ENCODE measurements at places on chromosomes 1 and 21.

- DNase-seq = no peak
These were observed 16.1 kb upstream of the ARF1 start for GRCh38 chr1:228066416-228066815.

DNA sequence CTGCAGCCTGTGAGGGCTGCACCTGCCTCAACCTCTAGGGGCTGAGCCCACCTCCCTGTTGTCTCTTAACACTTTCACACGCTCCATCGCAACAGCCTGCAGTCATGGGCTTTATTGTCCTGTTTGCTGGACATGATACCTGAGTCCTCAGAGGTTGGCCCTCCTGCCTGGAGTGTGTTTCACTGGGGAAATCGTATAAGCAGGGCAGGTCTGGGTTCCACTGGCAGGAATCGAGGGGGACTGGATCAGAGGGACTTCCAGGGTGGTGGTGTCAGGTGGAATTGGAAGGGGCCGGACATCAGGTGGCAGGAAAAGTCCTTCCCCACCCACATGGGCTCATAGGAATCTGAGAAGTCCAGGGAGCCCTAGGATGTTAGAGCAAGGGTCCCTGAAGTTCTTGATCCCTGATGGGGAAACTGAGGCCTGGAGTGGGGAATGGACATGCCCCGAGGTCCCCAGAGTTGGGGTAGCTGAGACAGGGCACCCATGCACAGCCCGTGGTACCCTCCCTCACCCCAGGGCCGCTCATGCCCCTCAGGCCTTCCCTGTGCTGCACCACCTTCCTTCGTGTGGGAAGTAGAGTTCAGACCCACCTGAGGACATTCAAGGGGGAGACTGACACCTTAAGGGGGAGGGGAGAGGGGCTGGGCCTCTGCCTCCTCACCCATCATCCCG is 66.6 kb downstream of the PIK3CD start:
- no peak for DNase-seq

DNA sequence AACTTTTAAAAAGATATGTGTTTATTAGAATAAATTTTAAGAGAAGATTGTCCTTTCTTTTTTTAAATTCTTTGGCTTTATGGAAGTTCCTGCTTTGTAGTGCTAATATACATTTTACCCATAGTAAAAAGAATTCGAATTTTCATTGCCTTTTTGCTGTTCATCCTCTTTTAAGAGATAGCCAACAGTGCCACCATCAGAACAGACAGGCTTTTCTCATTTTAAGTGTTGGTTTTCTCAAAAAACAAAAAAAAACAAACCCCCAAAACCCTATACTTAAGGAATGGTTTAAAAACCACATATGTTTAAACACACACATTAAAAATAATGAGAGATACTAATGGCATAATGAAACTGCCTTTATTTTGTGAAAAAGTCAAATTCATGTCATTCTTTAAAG is 118.8 kb downstream of the NEK7 start:
- DNase-seq = no peak

- DNase-seq = no peak
These were observed 348.7 kb upstream of the AJAP1 start for GRCh38 chr1:4305526-4306301.

DNA sequence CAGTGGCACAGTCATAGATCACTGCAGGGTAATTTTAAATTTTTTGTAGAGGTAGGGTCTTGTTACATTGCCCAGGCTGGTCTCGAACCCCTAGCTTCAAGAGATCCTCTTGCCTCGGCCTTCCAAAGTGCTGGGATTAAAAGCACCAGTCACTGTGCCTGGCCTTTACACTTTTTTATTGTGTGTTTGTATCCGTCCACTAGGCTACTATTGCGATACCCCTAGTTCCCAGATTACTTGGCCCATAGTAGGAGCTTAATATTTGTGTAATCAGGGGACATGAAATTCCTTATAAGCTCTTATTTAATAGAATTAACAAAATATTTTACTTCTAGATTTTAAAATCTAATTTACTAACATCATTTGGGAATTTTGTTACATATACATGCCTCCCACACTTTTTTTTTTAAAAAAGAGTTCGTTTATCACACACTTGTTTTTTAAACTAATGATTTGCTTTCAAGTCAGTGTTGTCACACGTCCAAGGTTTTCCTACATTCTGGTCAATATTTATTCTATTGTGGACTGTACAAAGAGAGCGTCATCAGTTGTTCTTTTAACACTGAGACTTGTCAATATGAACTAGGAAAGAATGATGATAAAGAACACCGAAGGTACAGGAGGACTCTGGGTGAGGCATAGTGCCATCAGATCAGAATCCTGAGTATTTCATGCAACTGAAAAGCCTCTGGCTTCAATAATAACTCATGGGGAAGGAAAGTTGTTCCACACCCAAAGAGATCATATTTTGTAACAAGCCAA is 63.7 kb downstream of the LEPR start:
- no peak for DNase-seq

DNA sequence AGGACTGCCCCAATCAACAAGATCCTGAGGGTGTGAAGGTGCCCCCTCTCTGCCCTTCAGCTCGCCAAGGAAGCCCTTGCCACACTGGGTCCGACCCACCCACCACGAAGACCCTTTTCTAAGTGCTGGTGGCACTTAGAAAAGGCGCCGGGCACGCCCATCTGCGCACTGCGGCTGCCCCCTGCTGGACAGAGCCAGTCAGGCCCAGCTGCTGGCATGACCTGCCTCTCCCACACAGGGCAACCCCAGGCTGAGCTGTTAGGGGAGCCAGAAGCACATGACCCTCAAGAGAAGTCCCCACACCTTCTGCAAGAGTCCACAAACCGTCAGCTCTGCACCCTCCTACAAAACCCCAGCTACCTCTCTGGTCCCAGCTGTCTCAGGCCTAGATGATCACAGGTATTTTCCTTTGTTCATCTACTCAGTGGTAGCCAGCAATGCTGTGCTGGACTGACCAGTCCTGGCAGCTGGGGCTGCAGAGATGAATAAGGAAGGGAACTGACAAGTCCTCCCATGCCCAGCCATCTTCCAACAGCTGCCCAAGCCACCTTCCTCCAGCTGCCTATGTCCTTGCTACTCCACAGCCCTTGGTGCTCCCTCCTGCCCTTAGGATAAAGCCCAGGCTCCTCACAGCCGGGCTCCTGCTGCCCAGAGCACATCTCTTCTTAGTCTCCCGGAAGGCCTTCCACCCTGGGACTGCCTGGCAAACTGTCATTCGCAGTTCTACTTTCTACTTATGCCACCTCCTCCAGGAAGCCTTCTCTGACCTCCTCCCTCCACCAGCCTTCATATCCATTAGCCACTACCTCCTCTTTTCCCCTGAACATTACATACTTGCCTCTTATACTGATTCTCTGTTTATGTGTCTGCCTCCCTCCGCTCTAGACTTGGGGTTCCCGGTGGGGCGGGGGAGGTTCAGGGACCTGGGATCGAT is 39.8 kb upstream of the ZC3H12A start:
- DNase-seq = peak; percentile 48

GRCh38 chr1:77350012-77350770 is 68.4 kb downstream of the AK5 start:
- no peak for DNase-seq

- no peak for DNase-seq
These were observed 4.0 kb downstream of the ERG start for GRCh38 chr21:38494251-38494642.

GRCh38 chr1:59455206-59455605 is 158.3 kb downstream of the FGGY start:
- DNase-seq = no peak

- no peak for DNase-seq
These were observed 22.3 kb upstream of the SNRPE start for GRCh38 chr1:203839081-203839480.

GRCh38 chr1:215397843-215398242 is 169.3 kb upstream of the KCTD3 start:
- no peak for DNase-seq

GRCh38 chr1:10471411-10472219 is 714 bp downstream of the DFFA start:
- DNase-seq = no peak

GRCh38 chr1:67273591-67273990 is 34.1 kb upstream of the IL12RB2 start:
- no peak for DNase-seq

DNA sequence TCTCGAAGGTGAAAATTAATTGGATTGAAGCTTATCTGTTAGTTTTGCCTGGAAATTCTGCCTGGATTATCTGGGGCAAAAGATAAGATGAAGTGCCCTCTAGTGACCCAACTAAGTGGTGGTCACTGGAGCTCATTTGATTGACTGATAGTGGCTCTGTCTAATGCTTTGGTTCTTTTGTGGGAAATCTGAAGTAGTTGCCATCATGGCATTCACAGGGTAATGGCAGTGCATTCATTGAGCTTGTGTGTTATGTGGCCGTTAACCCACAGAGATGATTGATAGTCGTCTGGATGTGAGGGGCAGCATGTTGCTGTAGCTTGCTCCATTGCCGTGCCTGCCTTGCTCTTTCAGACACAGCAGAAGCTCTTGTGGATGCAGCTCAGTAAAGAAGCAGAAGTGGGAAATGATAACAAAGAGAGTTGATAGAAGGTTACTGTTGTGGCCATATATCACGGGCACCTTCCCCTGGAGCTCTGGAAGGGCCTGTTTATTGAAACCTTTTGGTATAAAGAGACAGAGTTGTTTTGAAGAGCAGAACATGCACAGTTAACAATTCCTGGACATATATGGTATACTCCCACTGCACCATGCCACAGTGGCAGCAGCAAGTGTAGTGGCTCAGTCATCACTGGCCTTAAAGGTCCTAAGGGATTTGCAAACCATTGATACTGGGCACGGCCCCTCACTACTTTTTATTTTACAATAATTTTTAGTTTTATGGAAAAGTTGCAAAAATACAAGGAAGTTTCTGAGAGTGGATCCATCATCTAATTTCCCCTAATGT is 42.0 kb downstream of the CXADR start:
- no peak for DNase-seq

DNA sequence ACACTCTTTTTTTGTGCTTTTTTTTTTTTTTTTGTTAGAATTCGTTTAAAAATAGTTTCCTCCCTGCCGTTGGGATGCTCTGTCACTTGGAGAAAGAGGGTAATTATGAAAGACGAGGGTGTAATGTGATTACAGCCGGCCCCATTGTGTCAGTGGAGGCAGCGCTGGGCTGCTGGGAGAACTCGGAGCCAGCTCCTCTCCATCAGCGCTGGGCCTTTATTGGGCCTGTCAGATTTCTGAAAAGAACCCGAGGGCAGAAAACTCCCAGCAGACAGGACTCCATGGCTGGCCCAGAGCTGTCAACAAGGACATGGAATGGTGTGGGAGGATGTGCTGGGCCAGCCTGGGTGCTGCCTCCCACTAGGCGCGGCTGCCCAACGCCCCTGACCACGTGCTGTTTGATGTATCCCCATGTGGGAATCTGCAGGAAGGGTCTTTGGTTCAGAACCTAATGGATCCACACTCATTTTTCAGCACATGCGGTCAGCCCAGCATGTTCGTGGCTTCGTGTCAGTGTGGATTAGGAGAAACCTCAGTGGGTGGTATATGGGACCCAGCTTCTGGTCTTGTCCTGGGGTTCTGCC is 222.6 kb upstream of the KIAA0040 start:
- DNase-seq = no peak

DNA sequence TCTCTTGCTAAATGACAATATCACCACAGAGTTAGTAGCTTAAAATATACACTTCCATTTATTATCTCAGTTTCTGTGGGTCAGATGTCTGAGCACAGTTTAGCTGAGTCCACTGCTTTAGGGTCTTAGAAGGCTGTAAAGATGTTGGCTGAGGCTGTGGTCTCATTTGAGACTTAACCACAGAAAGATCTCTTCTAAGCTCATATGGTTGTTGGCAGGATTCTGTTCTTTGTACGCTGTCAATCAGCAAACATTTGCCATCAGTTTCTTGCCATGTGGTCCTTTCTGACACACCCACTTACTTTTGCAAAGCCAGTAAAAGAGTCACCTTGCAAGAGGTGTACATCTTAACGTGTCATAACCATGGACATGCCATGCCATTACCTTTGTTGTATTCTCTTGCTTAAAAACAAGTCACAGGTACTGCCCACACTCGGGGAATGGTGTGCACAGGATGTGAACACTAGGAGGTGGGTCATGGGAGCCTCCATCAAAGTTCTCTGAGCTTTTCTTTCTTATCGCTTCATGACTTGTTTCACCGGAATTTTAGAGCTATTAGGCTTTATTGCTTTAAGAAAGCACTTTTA is 18.7 kb downstream of the DYRK1A start:
- no peak for DNase-seq

- no peak for DNase-seq
These were observed 100.0 kb downstream of the POFUT2 start for GRCh38 chr21:45187646-45188045.

DNA sequence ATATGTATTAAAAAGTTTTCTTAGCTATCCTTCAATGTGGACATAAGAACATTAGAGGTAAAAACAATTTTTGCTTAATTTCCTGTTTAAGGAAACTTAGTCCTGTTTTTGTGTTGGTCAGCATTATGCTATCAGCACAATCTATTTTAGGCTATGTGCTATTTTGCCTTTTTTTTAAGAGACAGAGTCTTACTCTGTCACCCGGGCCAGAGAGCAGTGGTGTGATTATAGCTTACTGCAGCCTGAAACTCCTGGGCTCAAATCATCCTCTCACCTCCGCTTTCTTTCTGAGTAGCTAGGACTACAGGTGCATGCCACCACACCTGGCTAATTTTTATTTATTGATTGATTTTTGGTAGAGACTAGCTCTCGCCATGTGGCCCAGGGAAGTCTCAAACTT is 199.1 kb upstream of the TMPRSS15 start:
- DNase-seq = no peak

DNA sequence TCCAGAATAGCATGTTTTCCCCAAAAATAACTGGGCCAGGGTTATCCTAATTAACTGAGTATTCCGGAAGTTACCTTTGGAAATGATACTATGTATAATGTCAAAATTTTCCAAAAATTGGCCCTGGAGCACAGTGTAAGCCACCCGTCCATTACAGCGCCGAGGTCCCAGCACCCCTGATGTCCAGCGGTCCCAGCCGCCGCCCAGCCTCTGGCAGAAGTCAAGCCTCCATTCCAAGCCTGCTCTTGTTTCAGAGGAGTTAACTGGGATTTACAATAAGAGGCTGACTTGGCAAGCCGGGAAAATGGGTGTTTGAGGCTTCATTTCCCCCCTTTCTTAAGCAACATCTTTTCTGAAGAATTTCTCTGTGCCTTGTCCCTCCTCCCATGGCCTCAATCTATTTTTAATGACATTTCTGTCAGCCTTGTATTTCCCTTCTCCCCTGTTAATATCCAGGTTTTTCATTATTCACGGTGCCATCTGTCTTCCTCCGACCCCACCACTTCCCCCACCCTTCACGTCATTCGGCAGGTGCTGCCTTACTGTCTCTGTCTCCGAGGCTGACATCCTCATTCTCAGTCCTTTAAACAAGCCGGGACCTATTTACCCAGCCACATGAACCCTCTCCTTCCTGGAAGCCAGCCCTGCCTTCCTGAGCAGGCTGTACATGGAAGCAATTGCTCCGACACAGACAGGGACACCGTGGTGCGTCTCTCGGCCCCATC is 490.9 kb downstream of the NPHP4 start:
- no peak for DNase-seq

- DNase-seq = no peak
These were observed 134.6 kb downstream of the TSEN15 start for GRCh38 chr1:184186167-184186566.

DNA sequence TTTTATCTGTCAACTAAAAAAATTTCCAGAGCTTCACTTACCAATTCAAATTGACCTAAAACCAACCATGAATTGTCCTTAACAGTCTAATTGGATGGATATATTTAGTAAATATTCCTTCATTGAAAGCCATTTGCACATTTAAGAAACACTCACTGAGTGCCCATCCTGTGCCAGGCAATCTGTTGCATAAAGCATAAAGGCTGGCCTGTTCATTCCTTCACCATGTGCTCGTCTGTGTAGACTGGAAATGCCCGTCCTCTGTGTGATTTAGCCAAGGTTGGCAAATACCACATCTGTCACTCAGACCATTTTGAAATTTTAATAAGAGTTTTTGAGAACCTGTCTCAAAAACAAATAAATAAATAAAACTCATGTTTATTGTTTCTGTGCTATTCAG is 57.1 kb downstream of the ZNF684 start:
- no peak for DNase-seq

Data from activated T-helper 2 cell treated with anti-CD3 and anti-CD28 coated beads, Interferon-gamma antibody, Interleukin-2, Interleukin-4, amounts not matched to agents 10 μg/mL and 5 μg/mL and 100 μg/mL, durations not matched to agents 14 hours and 24 hours and 36 hours (primary cell).